ENCODE measurements at places on chromosomes 1 and 21.

GRCh38 chr21:42007356-42007940 lies 2.7 kb downstream of the ZBTB21 start:
- DNase-seq: no peak

GRCh38 chr1:164706606-164706987 lies 147.6 kb downstream of the PBX1 start:
- no peak for DNase-seq

DNA sequence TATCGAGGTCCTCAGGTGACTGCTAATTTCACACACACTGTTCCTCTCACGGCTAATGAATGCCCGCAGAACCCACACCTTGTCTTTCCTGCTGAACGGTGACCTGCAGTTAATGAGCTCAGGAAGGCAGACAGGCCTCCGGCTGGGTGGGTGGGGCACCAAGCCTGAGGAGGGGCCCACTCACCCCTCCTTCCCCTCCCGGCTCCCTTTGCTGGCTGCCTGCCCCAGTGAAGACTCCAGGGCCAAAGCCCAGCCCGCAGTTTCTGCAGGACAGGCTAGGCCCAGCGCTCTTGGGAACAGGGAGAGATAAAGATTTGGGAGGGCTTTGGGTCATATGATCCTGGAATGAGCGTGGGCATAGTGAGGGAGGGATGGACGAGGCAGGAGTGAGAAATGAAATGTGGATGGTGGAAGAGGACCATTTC lies 26.4 kb downstream of the FOXO6 start:
- peak; percentile 66 for DNase-seq

DNA sequence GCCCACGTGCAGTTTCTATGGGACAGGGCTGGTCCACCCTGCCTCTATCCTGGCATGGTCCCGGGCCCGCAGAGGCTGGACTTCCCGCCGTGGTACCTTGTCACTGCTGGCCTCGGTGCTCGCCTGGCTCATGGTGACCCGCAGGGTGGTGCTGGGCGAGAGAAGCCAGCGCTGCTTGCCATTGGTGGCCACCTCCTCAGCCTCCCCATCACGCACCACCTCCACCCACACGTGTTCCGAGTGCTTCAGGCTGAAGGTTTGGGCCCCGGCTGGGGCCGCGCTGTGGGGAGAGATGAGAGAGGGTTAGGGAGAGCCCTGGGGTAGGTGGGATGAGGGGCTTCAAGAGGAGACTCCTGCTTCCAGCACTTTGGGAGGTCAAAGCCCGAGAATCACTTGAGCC lies 14.5 kb downstream of the PADI2 start:
- no peak for DNase-seq

GRCh38 chr1:37634244-37634991 lies at the start of gene RSPO1:
Gene RSPO1 (minus strand): TSS chr1:37634892. CDS start chr1:37629661, 5,231 bp downstream.
- peak; percentile 19 for DNase-seq

DNA sequence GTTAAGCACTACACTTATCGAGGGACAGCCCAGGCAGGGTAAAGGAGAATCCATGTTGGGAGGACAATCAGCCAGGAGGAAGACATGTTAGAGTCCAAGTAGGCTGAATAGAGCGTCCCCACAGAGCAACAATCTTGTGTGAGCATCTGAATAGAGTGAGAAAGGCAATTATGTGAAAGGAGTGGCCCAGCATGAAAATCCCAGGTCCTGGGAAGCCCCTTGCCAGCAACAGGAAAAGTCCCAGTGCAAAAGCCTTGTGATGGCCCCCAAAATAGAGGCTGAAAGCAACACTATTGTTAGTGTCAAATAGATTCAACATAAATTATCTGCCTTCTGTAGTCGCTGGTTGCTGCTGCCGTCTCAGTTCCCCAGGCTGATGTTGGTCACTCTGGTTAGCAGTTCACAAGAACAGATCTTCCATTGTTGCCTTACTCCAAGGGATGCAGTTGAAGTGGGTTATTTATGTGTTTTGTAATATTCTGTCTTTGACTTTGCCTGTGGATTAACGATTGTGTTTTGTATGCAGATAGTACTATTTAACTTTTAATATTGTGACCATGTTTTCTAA lies 12.1 kb upstream of the ABL2 start:
- no peak for DNase-seq

DNA sequence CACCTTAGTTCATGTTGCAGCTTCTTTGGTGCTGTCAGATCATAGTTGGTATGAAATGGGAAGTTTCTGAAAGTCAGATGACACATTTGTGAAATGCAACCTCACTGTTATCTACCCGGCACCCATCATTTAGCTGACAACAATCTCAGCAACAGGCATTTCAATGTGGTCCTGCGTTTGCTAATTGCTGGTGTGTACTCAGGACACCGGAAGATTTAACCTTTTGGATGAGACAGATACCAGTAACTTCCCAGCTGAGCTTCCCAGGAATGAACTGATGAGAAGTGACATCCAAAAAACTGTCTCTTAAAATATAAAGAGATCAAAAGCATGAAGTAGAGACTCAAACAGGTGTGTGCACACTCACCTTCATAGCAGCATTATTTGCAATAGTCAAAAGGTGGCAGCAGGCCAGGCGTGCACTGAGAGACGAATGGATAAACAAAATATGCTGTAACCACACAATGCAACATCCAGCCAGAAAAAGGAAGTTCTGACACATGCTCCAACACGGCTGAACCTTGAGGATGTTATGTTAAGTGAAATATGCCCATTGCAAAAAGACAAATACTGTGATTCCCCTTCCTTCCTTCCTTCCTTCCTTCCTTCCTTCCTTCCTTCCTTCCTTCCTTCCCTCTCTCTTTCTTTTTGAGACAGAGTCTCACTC lies 7.9 kb upstream of the CLDN14 start:
- DNase-seq: no peak

DNA sequence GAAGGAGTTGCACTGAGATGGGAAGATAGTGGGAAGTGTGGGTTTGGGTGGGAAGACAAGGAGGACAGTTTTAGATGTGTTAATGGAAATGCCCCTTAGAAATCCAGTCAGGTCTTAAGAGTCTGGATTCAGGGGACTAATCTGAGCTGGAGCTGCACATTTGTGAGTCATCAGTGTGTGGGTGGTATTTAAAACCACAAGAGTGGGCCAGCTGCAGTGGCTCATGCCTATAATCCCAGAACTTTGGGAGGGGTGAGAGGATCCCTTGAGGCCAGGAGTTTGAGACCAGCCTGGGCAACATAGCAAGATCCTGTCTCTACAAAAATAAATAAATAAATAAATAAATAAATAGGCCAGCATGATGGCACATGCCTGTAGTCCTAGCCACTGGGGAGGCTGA lies 40.9 kb upstream of the SLC6A9 start:
- DNase-seq: no peak

DNA sequence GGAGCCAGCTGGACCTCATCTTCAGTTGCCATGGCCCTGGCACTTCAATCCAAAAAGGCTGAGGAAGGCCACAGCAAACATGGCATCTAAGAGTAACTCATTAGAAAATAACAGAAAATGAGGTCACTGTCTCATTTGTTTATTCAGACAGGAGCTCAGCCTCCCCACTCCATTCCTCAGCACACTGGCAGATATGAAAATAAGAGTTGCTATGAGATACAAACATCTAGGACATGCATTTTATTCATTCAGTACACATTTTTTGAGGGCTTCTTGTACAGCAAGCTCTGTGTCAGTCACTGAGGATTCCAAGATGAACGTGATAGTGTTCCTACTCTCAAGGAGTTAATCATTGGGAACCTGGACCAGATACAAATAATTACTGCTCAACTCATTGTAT lies 32.7 kb upstream of the TMEM125 start:
- no peak for DNase-seq

DNA sequence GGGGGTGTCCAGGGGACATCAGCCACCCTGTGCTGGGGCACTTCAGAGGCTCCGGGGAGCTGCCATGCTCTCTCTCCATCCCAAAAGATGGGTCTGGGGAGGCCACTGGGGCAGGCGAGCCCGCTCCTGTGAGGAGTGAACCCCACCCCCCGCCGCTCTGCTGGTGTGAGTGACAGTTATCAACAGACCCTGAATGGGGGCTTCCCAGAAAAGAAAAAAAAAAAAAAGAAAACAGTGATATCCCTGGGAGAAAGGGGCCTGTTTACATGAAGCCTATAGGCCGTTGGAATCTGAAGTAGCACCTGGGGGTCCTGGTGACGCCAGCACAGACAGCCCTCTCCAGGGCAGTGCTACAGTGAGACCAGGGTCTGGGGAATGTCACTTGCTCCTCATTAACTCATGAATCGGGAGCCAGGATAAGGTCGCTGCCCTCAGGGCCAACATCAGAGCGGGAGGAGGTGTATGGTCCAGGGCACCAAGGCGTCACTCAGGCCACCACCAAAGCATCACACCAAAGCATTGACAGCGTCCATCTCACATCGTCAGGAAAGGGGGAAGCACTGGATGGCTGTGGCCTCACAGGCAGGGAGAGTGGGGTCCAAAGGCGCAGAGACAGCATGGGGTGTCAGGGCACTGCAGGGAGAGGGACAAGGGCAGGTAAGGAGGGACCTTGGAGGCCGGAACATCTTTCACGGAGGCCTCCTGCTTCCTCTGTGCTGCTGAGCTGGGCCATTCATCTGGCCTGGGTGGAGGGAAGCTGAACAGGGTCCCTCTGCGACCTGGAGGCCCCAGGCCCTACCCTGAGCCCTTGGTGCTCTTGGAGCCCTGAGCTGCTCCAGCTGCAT lies 8.4 kb upstream of the NPHP4 start:
- DNase-seq: no peak

DNA sequence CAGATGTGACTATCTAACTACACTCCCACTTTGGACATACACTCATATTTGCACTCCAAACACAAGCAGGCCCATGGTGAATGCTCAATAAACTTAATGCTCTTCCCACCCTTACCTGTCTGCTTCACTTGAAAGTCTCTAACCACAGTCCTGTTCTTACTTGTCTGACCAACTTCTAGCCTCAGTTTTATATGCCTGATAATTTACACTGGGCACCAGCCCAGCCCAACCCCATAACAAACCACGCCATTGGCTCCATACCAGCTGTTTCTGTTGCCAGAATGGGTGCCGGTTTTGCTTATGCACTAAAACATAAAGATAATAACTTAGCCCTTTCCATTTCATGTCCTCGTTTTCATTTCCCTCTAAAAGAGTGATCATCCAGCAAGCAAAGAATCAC lies 395.4 kb downstream of the NTNG1 start:
- no peak for DNase-seq

GRCh38 chr1:199041173-199041914 lies 402.5 kb downstream of the PTPRC start:
- DNase-seq: no peak

DNA sequence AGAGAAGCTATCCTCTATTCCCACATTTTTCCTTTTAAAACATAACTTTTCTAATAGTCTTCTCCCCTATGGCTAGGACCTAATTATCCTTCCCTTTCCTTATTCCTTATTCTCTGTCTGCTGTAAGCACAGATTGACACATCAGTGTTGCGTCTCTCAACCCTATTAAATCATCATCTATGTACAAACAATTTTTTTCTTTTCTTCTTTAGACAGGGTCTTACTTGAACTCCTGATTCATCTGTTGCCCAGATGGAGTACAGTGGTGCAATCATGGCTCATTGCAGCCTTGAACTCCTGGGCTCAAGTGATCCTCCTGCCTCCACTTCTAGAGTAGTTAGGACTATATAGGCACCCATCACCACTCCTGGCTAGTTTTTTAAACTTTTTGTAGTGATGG lies 8.3 kb downstream of the KLHDC9 start:
- no peak for DNase-seq

- DNase-seq: no peak
Observed at GRCh38 chr1:73868810-73869336, 329.1 kb downstream of the LRRIQ3 start.

DNA sequence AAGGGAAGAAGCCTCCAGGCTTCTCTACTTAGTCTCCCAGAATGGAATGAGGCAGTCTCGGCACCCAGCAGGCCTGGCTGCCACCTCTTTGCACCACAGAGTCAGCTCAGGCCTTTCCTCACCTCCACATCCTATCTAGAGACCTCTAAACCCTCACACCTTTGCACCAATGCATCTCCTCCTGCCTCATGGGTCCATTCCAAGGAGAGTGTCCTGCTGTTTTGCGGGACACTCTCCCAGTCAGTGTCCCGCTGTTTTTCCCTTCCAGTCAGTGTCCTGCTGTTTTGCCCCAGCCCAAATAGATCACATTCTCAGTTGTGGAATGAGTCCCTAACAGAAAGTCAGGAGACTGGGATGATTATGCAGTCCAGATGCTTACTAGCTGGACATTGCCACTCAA lies 185.6 kb upstream of the CAMK1G start:
- DNase-seq: no peak

- no peak for DNase-seq
Observed at GRCh38 chr21:30391492-30392025, 4.3 kb upstream of the KRTAP13-1 start.

DNA sequence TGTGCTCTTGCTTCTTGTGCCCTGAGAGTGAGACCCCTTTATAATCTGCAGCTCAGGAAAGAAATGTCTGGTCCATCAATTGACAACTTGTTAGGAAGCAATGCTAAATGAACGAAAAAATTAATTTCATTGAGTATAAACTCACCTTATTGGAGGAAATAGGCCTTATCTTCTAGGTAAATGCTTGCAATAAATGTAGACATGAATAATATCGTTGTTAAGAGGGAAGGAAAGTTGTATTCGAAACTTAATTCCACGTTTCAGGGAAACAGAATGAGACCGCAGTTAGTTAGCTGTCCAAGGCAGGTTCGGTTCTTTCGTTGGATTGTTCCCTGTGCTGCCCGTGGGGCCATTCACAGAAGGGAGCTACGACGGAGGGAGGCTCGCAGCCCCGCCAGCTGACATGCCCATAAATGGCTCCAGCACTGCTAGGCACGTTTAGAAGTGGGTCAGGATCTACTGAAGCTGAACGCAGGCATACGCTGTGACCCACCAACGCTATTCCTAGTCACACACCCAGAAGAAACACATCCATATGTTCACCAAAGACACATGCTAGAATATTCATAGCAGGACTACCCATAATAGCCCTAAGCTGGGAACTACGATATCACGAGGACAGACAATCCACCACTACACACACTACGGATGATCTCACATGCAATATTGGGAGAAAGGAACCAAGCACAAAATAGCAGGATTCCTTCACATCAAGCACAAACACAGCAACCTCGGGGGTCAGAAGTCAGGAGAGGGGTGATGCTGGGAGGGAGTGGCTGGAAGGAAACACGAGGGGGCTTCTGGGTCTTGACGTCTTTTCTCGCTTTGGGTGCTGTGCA lies 56.2 kb upstream of the LBR start:
- no peak for DNase-seq

- DNase-seq: peak; percentile 22
Observed at GRCh38 chr1:64537942-64538341, 68.0 kb downstream of the CACHD1 start.

DNA sequence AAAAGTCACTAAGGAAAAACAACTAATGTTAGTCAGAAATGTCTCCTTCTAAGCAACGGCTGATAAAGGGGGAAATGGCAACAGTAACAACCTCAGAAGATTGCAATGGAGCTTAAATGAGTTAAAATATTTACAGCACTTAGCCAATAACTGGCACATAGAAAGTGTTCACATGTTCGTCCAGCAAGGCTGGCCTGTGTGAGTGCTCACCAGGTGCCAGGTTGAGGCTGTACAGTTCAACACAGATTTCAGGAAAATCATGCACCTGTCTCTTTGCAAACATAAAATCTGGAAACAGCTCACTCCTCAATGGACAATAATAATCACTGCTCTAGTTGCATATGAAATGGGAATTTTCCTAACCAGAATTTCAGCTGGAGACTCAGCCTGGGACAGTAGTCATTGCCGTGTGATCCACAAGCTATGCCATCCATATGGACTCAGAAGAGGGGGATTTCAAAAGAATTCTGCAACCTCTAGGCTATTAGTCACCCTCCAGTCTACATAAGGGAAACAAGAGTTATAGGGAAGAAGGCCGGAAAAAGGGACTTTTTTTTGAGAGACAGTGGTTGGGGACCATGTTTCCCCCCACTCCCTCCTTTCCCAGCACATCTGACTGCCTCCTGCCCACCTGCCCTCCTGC lies 68.6 kb downstream of the SYDE2 start:
- no peak for DNase-seq

Measured in BE2C (cell line).